ENCODE measurements at places on chromosomes 6 and 20.

DNA sequence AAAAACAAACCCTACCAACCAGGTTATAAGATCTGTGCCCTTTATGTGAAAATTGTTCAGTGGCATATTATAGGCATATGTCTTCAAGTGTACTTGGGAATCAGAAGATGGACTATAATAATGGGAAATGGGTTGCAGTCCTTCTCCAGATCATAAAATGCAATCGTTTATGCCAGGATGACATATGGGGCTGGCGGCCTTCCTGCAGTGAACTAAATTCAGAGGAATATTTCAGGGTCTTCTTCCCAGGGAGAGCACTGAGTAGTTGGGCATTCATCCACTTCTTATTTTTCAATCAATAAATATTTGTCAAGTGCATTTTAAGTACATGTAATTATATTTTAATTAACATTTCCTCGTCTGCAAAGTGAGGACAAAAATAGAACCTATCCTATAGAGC, 176.2 kb upstream of the CNR1 start:
- DNase-seq: no peak

DNA sequence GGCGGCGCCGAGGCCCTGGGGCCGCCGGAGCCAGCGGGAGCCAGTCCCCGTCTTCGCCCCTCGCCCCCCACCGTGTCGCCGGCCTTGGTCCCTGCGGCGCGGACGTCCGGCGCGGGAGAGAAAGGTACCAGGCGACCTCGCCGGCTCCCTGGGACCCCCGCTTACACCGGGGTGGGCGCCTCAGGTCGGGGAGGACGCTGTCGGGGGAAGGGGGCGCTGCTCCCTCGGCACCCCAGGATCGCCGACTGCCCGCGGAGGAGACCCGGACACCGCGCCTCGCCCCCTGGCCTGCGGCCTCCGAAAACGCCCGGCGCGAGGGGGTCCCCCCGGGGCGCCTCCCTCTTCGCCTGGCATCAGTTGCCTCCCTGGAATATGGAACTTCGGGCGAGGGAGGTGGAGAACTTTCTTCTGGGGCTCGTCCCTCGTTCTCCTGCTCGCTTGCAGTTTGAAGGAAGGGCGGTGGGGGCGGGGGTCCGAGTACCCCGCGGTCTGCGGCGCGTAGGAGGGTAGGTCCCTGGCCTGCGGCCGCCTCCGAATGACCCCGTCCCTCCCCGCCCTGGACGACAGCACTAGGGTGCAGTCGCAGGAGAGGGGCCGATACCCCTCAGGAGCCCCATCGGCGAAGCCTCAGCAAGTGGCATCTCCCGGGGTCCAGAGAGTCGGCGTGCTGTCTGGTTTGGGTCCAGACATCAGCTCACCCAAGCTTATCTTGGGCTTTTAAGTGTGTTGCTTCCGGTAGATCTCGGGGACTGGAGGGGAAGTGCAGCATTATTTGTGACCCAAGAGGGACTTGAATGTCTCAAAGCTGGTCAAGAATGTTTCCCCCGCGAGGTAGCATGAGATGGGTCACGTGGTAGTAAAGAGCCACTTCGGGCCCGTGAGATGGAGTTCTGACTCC, 549 bp downstream of the ANKRD6 start:
- no peak for DNase-seq

DNA sequence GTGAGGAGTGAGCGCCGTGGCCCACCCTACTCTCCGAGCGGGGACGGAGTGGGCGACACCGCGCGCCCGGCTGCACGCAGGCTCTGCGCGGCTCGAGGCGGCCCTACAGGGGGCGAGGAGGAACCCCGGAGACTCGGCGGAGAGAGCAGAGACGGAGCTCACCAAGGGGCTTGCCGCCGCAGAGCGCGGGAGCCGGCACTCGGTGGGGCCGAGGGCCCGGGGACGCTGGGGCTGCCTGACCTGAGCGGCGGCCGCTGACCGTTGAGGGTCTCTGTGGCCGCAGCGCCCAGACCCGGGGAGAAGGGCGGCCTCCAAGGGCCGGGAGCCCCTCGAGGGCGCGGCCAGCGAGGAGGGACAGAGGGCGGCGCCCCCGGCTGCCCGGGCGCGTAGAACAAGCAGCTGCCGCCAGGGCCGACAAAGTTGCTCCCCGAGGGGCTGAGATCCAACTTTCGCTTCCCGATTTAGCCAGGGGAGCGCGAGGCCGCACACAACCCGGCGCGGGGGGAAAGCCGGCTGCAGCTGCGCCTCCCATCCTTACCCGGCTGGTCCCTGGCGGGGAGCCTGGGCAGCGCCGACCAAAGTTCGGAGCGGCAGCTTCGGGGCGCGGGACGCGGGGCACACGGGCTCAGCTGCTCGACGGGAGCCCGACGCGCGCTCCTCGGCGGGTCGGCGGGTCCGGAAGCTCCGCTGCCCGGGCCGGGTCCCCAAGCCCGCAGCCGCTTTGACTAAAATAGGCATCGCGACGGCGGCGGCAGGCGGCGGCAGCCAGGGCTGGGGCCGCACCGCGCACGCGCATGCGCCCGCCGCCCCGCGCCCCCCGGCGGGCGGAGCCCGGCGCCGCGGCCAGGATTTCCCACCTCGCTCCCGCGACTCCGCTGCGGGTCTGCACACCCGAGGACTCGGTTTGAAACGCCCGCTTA, 43.1 kb downstream of the POPDC3 start:
- DNase-seq: peak; percentile 58

GRCh38 chr6:64904616-64905015, 802.4 kb downstream of the EYS start:
- no peak for DNase-seq
